ENCODE measurements at places on chromosomes 5 and 9.

DNA sequence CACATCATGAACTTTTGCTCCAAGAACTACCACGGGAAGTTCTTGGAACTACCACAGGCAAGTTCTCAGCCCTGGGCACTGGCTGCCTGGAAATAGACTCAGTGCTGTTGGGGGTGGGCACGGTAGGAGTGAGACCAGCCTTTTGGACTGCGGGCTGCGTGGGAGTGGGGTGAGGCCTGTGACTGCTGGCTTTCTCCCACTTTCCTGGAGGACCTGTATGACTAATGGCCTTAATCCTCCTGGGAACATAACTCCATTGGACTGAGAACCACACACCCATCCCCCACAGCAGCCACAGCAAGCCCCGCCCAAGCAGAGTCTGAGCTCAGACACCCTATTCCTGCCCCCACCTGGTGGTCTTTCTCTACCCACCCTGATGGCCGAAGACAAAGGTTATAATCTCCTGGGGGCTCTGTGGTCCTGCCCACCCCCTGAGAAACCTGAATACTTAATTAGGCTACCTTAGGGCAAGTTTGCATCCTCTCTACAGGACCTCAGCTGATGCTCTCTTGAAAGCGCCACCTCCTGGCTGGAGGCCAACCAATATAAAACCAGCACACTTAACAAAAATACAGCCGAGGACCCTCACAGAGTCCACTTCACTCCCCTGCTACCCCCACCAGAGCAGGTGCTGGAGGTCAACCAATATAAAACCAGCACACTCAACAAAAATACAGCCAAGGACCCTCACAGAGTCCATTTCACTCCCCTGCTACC is 112.6 kb downstream of the CACNA1B start:
- ATAC-seq, result no peak

DNA sequence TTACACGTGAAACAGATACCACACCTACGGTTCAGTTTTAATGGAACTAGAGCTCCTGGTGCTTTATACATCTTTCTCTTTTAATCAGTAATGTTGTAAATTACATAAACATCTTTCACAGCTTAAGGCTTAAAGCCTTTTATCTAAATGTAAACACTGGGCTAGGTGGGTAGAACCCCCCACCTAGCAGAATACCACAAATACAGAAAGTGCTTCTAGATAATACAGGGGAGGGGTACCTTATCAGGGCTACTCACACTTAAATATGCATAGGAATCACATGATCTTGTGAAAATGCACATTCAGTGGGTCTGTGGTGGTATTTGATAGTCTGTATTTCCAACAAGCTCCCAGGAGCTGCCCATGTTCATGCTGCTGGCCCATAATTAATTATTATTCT is 256.4 kb upstream of the TARS1 start:
- no peak for ATAC-seq

GRCh38 chr5:42982107-42982622 is 58.0 kb downstream of the ANXA2R start:
- ATAC-seq, result no peak

GRCh38 chr9:98810102-98810842 is 2.8 kb downstream of the GALNT12 start:
- no peak for ATAC-seq

- ATAC-seq, result peak; percentile 81
Measured at GRCh38 chr5:149037817-149038216, 25.0 kb downstream of the SH3TC2 start.

GRCh38 chr5:56088431-56088949 is 93.7 kb upstream of the IL6ST start:
- ATAC-seq, result no peak

- no peak for ATAC-seq
Measured at GRCh38 chr9:131190191-131190590, 64.8 kb downstream of the NUP214 start.

- ATAC-seq, result no peak
Measured at GRCh38 chr5:171706736-171707441, 78.7 kb upstream of the SMIM23 start.

- no peak for ATAC-seq
Measured at GRCh38 chr5:44862808-44863207, 54.1 kb downstream of the MRPS30 start.

DNA sequence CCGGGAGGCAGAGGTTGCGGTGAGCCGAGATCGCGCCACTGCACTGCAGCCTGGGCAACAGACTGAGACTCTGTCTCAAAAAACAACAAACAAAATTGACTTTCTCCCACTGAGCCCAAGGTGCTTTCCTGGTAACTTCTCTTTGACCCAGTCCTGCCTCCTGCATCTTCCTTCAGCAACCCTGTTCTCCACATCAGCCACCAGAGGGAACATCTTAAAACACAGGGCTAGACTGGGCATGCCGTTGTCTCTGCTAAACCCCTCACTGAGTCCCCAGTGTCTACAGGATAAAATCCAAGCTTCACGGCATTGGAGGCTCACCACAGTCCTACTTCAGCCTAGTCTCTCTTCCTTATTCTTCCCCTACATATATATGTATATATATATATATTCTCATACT is 39.8 kb upstream of the KCNMB1 start:
- no peak for ATAC-seq

- ATAC-seq, result peak; percentile 81
Measured at GRCh38 chr5:103139264-103139865, 19.3 kb downstream of the PPIP5K2 start.

DNA sequence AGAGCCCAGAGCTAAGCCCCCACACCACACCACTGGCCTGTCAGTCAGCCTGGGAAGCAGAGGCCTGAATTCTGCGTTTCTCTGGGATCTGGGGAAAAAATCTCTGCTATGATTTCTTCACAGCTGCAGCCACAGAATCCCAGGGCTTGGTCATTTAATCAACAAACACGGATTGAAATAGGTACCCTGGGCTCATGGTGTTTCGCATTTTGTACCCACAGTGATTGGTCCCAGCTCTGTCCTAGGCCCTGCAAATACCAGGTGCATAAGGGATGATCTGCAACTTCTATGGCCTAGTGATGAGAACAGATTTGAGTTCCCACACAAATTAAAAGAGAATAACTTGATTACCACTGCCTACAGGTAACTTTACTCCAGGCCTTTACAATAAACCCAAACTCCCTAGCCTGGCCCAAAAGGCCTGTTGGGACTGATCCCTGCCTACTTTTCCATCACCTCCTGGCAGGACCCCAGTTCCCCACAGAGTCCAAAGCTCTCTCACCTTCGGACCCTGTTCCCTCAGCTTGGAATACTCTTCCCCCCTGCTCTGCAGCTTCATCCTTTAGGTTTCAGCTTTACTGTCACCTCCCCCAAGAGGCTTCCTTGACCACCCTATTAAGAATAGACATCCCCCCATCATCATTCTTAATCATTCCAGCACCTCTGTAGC is 14.7 kb upstream of the SAP30L start:
- ATAC-seq, result no peak

- peak; percentile 70 for ATAC-seq
Measured at GRCh38 chr5:171989276-171989675, 17.2 kb downstream of the FBXW11 start.

GRCh38 chr5:135426102-135427082 is 20.8 kb downstream of the DCANP1 start:
- ATAC-seq, result peak; percentile 70

DNA sequence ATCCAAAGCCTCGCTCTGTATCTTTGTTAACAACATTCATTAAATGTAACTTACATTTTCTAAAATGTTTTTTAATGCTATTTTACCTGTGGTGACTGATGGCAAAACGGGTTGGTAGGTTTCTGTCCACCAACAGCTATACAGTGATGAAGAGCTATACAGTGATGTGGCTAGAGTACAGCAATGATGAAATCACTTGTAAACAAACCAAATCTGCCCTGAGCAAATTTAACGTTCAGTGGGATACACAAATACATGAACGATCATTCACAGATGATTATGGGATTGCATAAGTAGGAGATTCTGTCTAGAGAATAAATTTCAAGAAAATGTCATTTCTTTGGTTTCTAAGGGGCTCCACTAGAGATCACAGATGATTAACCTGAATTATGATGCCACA is 132.7 kb downstream of the MPDZ start:
- ATAC-seq, result no peak

GRCh38 chr9:134413890-134414623 is 87.8 kb downstream of the RXRA start:
- no peak for ATAC-seq

DNA sequence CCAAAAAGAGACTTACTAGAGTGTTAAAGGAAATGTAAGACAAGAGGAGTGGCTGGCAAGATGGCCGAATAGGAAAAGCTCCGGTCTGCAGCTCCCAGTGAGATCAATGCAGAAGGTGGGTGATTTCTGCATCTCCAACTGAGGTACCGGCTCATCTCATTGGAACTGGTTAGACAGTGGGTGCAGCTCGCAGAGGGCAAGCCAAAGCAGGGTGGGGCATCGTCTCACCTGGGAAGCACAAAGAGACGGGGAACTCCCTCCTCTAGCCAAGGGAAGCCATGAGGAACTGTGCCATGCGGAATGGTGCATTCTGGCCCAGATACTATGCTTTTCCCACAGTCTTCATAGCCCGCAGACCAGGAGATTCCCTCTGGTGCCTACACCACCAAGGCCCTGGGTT is 308.7 kb downstream of the AGTPBP1 start:
- no peak for ATAC-seq

DNA sequence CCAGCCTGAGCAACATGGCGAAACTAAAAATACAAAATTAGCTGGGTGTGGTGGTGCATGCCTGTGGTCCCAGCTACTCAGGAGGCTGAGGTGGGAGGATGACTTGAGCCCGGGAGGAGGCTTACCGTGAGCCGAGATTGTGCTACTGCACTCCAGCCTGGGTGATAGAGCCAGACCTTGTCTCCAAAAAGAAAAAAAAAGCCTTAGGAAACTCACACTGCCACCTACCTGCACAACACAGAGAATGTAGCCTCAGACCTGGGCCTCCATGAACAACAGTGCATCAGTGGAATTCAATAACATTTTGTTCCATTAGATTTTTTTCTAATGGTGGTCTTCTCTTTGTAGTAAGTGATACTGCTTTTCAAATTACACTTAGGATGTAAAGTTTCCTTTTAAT is 63.8 kb upstream of the RARS1 start:
- no peak for ATAC-seq

All from stimulated activated memory B cell treated with anti-CD40 and anti-IgM and Interleukin-4, amounts not matched to agents 10 μg/mL and 1 μg/mL and 100 μg/mL, for 72 hours (primary cell).